Activated naive CD8-positive, alpha-beta T cell treated with anti-CD3 and anti-CD28 coated beads, Interleukin-2, amount 10 ng/mL, durations not matched to agents 7 days and 5 days (primary cell): ENCODE measurements at places on chromosomes 5 and 9.

- no peak for DNase-seq
Measured at GRCh38 chr5:131229623-131230022, 34.2 kb upstream of the CDC42SE2 start.

DNA sequence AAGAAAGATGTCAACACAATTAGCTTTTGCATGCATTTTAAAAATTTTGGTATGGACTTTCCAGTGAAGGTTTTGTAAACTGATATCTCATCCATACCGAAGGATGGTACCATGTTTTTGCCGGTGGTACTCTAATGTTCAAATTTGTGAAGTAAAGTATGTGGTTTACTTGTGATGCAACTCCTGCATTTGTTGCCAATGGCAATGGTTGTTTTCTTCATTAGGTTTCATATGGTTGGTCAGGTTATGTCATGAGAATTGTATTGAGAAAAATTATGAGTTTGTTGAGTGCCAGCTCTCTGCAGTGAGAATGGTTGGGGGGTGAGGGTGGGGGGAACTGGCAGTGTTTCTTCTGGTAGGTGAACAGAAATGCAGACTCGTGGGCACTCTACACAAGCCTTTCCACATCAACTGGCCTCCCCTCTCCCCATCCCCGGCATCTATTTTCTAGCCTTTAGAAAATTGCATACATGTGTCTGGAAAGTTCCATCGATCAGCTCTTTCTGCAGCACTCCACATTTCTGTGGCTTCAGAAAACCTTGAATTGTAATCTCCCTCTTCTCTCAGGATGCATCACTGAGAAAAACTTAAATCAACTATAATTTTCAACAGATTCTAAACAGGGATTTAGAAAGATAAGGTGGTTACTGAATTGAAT, 107.7 kb downstream of the PDE4D start:
- DNase-seq: no peak

DNA sequence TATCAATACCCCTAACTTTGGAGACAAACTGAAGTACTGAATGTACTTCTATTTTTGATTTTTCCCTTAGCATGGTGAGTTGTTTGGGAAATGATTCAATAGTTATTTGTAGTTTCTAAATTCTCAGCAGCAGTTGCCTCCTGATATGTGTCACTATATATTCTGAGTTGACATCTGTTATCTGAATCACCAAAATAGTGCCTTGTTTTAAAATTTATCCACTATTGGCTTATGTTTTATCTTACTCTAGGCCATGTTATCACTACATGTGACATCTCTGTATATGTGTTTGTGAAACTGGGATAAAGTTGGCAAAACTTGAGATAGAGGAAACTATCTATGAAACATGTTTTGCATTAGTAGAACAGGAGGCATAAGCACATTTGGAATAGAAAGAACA, 317.6 kb downstream of the TLE4 start:
- DNase-seq: no peak

DNA sequence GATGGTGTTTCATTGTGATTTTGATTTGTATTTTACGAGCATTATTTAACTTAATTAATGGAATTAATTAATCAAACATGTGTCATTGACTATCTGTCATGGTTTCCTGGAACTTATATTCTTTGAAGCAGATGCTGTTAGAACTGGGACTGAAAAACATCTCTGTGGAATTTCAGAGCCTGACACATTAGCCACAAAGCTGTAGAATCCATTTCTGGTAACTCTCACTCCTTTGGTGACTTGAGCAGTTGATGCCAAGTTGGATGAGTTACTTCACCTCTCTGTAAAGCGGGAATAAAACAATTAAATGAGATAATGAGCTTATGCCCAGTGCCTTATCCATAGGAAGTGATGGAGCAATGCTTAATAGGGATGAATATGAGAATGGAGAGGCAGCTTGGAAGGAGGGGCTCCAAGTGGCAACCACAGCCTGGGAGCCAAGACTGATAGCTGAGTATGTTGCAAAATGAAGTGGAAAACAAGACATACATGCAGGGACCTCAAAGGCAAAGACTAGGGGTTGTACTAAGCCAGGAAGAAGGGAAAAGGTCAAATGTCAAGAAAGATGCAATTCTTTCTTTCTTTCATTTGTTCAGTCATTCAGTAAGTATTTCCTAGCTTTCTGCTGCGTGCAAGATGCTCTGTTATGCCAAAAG, 23.1 kb upstream of the ADRA1B start:
- DNase-seq: no peak

DNA sequence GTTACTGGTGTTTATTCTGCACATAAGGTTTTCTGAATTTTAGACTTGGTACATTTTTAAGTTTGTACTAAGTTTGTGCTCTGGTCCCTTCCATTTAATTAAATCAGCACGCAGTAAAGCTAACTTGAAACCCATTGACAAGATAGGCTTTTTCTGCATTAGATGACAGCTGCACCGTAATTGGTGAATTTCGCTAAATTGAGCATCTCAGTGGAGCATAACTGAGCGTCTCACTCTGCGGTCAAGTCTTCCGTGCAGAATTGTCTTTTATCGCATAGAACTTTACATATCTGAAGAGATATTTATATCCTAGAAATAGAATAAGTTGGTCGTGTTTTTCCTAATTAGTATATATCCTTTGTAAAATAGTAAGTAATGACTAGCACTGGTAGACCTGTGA, 4.1 kb downstream of the SUB1 start:
- DNase-seq: no peak

GRCh38 chr9:2758162-2758897, 41.0 kb downstream of the KCNV2 start:
- DNase-seq: no peak
